ENCODE measurements at places on chromosomes 1 and 21.
A peak's percentile ranks its signal among the peaks of the same experiment; 100 is the strongest.

GRCh38 chr1:74857676-74858075, 124.7 kb downstream of the TYW3 start:
- DNase-seq, result no peak

GRCh38 chr1:38925391-38925790, 16.2 kb downstream of the RHBDL2 start:
- DNase-seq, result no peak

GRCh38 chr1:101253976-101254674, 17.3 kb downstream of the S1PR1 start:
- DNase-seq, result no peak

- DNase-seq, result no peak
Observed at GRCh38 chr1:248861616-248862015, 2.7 kb upstream of the ZNF692 start.

- DNase-seq, result no peak
Observed at GRCh38 chr1:150619576-150620509, 9.6 kb downstream of the ENSA start.

- DNase-seq, result no peak
Observed at GRCh38 chr1:43444836-43445235, 8.9 kb downstream of the HYI start.

GRCh38 chr1:107365527-107366240, 224.8 kb downstream of the NTNG1 start:
- no peak for DNase-seq

GRCh38 chr1:160951443-160952128, 3.0 kb downstream of the ITLN2 start:
- DNase-seq, result peak; percentile 31

- no peak for DNase-seq
Observed at GRCh38 chr1:29380532-29380931, 144.2 kb downstream of the PTPRU start.

DNA sequence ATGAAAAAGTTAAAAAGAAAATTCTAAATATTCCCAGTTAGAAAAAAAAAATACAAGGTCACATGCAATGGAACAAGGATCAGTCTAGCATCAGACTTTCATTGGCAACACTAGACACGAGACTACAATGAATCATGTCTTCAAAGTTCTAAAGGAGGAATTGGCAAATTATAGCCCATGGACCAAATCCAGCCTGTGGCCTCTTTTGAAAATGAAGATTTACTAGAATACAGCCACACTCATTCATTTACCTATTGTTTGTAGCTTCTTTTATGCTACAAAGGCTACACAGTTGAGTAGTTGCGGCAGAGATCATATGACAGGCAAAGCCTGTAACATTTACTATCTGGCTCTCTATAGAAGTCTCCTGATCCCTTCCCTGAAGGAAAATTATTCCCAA, 71.4 kb downstream of the MRPL39 start:
- DNase-seq, result no peak

- no peak for DNase-seq
Observed at GRCh38 chr1:86150553-86151055, 6.0 kb downstream of the COL24A1 start.

- DNase-seq, result no peak
Observed at GRCh38 chr1:32724678-32725614, 22.4 kb upstream of the SYNC start.

- no peak for DNase-seq
Observed at GRCh38 chr1:77040826-77041225, 173.5 kb downstream of the ST6GALNAC5 start.

GRCh38 chr1:109816975-109817535, 53.3 kb upstream of the EPS8L3 start:
- no peak for DNase-seq

DNA sequence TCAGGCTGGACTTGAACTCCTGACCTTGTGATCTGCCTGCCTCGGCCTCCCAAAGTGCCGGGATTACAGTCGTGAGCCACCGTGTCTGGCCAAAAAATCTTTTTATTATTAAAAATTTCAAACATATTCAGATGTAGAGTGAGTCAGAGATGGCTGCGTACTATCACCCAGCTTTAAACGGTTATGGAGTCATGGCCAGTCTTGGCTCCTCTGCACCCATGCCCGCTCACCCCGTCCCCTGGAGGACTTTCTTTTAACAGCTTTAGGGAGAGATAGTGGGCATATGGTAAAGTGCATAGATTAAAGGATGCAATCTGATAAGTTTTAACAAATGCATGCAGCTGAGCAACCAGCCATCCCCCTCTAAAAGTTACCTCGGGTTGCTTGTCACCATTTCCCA, 51.8 kb downstream of the TNFRSF8 start:
- no peak for DNase-seq

GRCh38 chr1:222561656-222562055, 13.8 kb upstream of the HHIPL2 start:
- DNase-seq, result no peak
